Effector memory CD4-positive, alpha-beta T cell (primary cell): ENCODE measurements at places on chromosomes 6 and 20.

GRCh38 chr20:19783966-19784401 lies 25.9 kb downstream of the RIN2 start:
- DNase-seq: no peak

- no peak for DNase-seq
These were observed 6.9 kb downstream of the HLA-DPB1 start for GRCh38 chr6:33082702-33083101.

DNA sequence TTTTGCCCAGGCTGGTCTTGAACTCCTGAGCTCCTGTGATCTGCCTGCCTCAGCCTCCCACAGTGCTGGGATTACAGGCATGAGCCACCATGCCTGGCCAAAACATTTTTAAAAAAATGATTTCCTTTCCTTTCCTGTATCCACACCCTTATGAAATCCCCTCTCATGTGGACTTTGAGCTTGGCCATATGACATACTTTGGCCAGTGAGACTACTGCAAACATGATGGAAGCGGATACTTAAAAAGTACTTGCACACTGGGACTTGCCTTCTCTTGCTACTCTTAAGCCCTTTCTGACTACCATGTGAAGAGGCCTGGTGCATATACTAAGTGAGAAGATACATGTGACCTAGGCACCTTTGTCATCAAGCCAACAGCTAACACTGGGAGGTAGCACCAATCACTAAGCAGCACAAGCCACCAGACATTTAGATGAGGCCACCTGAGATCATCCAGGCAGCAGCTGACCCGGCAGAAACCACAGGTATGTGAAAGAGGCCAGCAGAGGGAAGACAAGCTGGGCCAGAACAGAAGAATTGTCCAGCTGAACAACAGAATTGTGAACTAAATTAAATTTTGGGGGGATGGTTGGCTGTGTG lies 78.5 kb upstream of the HDAC2 start:
- no peak for DNase-seq

- no peak for DNase-seq
These were observed 11.7 kb downstream of the CTCFL start for GRCh38 chr20:57513199-57513598.

GRCh38 chr6:108260126-108260808 lies 573 bp downstream of the SNX3 start:
- no peak for DNase-seq

- DNase-seq: no peak
These were observed 1277.2 kb downstream of the GRIK2 start for GRCh38 chr6:102670735-102671134.

DNA sequence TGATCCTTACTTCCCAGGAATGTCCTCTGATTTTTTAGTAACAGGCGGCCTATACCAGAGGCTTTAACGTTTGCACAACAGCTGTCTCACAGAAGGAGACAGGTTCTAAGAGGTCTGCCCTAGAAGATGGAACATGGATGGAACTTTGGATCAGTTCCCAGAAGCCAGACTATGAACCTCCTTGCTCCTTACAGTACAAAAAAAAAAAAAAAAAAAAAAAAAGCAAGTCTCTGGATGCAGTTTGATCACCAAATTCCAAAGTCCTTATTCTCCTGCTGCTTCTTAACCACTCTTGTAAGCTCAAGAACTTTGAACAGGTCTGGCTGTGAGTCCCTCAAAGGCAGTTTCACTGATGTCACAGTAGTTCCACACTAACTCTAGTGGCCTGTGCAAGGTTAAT lies 2.0 kb upstream of the TRMT11 start:
- DNase-seq: no peak

DNA sequence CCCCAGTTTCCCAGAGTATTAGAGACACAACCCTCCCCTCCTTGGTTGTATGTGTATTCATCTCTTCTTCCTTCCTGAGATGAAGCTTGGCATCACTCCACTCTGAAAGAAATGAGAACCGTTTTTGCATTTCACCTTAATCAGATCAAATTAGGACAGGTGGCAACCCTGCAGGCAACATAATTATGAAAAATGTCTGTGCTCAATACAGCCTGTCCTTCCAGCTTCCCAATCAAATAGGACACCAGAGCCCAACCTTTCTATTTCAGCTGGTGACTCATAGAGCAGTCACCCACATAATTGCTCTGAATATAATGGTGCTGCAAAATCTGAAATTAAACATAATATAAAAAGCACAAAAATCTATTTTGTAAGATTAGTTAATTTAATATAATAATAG lies 310.2 kb upstream of the AGPAT4 start:
- no peak for DNase-seq

GRCh38 chr20:3248167-3248992 lies 9.4 kb upstream of the SLC4A11 start:
- no peak for DNase-seq

GRCh38 chr6:135382182-135382628 lies 115.3 kb downstream of the AHI1 start:
- no peak for DNase-seq

DNA sequence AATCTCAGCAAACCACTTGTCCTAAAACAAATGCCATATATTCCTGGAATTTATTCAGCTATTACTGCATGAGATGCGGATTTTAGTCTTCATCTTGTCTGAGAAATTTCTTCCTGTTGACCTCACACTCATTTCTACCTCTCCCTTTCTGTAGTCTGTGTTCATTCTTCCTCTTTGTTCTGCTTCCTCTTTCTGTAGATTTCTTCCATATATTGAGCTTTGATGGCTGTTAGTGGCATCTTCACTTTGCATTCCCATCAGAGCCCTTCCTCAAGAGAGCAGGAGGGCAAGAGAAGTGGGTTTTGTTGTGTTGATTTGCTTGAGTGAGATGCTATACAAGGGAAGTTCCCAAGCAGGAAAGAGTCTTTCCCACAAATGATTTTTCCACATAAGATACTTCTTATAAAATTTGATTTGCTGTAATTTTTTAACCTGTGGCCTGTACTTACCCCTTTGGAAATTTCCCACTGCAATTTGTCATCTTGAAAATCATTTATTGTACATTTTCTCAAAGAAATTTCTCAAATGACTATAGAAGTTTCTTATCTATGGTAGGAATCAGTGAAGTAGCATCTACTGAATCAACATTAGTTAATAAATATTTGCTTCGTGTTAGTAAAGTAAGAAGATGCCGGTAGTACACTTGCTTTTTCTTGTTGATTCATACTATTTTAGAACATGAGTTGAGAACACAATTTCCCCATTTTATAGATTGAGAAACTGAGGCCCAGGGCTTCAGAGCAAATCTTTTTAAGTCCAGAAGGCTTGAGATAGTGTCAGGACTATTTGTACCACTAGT lies 43.8 kb downstream of the MAP3K4 start:
- DNase-seq: no peak

DNA sequence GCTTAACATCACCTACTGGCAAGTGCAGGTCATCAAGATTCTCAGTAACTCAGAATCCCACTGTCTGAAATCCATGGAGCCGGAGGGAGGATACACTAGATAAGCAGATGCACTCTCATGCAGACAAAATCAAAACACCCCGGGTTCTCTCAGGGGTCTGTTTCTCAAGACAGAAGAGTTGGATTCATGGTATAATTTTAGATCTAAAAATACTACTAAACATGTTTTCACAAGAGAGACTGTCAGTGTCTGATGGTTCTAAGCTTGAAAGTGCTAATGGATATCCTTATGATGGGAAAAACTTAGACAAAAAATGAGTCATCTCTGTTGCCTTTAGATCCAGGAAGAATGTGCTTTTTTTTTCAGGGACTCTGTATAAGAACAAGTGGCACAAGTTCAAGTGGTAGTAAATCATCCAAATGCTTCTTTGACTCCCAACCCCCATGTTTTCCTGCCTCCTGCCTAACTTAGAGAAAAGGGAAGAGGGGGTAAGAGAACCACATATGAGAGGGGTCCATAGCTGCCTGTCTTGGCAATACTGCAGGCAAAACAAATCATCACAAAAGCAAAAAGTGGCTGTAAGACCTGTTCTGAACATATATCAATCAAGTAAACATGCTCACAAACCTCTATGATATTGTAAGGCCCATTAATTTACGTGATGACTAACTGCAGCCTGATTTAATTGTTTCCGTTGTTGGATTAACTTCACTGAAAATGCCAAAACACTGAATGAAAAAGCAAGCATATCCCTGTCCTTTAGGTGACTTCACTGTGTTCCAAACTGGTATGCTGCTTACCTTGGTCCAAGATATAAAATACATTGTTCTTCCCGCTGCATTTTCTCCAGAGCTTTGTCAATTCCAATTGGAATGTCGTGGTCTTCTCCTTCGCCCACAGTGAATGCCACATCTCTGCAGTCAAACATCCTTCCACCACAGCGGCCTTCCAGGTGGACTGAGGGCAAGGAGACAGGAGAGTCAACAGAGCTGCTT lies 84.0 kb upstream of the TULP1 start:
- DNase-seq: no peak

DNA sequence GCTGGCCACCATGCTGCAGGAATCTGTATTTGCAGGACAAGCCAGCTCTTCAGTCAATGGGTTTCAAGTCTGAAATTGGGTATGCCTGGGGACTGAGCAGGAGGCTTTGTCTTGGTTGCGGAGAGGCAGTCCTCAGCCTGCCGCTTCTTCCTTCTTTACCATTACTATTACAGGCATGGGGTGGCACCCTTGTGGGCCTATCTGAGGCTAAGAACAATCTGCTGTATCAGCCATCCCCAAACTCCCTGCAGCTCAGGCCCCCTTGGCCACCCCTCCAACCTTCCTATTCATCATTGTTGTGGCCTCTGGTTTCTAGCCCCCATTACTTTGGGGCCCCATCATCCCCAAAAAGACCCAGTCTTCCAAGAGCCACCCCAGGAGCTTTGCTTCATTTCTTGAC lies 289.2 kb upstream of the FOXQ1 start:
- DNase-seq: no peak

DNA sequence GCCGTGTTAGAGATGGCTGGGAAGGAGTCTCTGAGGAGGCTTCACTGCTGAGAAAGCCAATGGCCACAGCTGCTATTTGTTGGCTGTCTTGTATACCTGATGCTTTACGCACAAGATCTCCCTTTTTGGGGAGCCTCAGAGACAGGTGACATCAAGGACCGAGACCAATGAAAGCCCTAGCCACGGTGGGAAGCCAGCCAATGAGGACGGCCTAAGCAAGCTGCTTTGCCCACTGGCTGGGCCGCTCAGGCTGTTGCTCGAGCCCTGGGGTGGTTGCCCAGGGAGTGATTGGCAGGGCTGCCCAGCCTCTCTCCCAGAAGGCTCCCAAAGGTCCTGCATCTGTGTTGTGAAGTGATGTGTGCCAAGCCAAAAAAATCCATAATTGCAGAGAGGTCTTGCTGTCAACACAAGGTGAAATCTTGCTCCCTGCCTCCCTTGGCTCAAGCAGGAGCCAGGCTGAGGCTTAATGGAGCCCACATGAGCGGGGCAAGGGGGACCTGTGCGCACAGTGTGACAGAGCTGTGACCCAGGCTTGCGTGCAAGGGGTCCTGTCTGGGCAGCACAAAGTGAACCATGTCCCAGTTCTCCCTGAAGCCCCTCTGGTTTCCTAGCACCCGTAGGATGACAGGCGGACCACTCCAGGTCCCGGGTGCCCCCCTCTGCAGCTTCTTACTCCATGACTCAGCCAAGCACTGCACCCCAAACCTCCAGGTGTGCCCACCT lies 4.3 kb downstream of the MMP24OS start:
- no peak for DNase-seq

DNA sequence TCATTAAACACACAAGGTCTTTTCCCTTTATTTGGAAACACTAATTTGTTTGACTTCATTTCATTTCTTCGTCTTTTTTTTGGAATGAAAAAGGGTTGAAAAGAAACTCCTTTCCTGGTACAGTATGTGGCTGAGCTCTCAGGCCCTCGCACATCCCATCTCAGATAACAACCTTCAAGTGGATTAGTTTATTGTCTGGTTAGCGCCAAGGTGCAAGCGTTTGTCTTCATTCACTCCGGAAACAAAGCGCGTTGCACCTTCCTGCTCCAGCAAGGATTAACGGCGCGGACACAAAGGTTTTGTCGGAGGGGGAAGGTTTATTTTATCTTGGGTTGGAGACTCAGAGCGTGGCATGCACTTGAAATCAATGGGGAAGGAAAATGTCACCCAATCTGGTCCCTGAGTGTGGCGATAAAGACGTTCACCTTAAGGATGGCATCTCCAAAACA lies 5.3 kb upstream of the NKX2-2 start:
- no peak for DNase-seq

DNA sequence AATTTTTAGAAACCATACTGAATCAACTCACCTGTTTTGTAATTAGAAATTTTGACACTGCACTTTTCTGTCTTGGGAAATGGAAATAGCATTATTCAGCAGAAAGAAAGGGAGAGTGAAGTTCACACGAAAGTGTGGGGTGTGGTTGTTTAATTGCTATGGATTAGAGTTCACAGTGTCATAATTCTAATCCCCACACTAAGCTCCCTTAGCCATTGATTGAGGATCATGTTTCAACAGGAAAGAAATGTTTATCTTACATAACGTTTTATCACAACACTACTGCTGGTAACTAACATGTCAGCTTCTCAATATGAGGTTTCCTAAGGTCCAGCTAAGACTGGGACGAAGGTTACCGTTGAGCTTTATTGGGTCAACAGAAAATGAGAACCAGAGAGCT lies 31.4 kb upstream of the GSTA5 start:
- no peak for DNase-seq

DNA sequence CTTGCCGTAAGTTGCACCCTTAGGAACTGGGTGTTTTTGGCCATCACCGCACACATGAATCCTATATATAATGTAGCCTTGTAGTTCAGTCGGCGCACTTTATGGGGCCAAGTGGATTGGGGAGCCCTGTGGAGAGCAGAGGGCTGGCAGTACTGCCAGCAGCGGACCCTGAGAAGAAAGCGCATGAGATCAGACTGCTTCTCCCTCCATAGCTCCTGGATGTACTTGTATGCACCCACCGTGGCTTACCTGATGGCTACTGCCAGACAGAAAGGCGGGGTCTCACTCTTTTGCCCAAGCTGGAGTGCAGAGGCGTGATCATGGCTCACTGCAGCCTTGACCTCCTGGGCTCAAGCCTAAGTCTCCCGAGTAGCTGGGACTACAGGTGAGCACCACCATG lies 32.8 kb upstream of the OVOL2 start:
- no peak for DNase-seq

- DNase-seq: no peak
These were observed 15.0 kb downstream of the BLTP3A start for GRCh38 chr6:34806738-34807453.

DNA sequence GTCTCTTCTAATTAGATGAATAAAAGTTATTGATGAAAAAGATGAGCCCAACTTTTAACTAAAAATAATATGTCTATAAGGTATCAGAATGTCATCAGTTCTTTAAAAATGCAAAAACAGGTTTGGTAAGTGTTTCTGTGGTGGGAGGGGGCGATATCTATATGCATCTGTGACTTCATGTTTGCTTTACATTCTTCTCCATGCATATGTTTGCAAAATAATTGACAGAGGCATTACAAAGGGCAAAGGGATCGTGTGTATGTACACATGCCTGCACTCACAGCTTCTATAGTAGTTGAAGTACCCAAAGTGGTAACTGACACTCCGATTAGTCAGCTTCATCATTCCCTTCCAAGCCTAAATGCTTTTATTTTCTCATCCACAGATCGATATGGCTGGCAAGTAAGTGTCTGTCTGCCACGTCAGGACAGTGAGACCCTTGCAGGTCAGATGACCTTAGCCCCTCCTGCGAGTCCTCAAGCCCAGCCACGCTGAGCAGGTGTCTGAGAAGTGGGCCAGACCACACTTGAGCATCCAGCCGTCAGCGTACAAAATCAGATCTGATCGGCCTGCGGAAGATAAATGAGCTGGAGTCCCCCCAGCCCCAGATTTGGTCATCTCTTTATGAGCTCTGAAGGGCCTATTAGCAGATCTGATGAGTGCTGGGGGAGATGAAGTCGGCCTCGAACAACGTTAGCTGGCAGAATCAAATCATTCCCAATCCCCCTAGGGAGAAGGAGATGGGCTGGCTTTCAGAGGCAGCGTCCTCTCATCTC lies 369.1 kb downstream of the MAFB start:
- DNase-seq: no peak
